Activated CD4-positive, alpha-beta T cell treated with anti-CD3 and anti-CD28 coated beads, Interleukin-2, amount 10 ng/mL, durations not matched to agents 24 days and 14 days (primary cell): ENCODE measurements at places on chromosomes 12 and 14.

GRCh38 chr14:100146531-100147091, 12.8 kb downstream of the DEGS2 start:
- H3K4me3 ChIP-seq = no peak overlapping the region
- H3K36me3 ChIP-seq = peaks cover 10% of the 10 kb centered on the region
- no peaks in the 10 kb centered on the region for H3K27me3 ChIP-seq
- peaks cover 3% of the 10 kb centered on the region for H3K4me1 ChIP-seq
- peak overlapping the region; percentile 41 for H3K27ac ChIP-seq
- peak; percentile 67 for DNase-seq

GRCh38 chr14:66662374-66662773, 154.4 kb downstream of the GPHN start:
- no peaks in the 10 kb centered on the region for H3K4me1 ChIP-seq
- H3K27ac ChIP-seq = no peak overlapping the region
- no peaks in the 10 kb centered on the region for H3K27me3 ChIP-seq
- H3K4me3 ChIP-seq = no peak overlapping the region

GRCh38 chr14:50775357-50775756, 55.6 kb downstream of the NIN start:
- peaks cover 29% of the 10 kb centered on the region for H3K36me3 ChIP-seq
- H3K27me3 ChIP-seq = no peaks in the 10 kb centered on the region
- no peak for DNase-seq
- no peak overlapping the region for H3K27ac ChIP-seq

DNA sequence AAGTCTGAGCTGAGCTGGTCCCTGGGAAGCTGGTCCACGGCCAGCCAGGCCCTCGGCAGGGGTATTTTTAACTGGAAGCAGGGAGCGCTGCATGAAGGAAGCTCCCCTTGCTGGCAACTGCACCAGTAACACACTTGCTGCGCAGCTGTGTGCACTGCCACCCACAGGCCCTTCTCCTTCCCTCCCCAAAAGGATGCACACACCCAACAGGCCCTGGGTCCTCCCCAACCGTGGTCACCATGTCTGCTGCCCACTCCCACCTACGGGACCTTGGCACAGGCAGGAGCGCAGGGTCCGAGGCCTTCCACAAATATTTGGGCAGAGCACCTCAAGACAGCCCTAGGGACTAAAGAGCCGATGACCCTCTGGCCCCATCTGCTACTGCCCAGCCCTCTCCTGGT, 157.0 kb upstream of the PRMT8 start:
- no peak overlapping the region for H3K27ac ChIP-seq
- H3K4me3 ChIP-seq = no peak overlapping the region

DNA sequence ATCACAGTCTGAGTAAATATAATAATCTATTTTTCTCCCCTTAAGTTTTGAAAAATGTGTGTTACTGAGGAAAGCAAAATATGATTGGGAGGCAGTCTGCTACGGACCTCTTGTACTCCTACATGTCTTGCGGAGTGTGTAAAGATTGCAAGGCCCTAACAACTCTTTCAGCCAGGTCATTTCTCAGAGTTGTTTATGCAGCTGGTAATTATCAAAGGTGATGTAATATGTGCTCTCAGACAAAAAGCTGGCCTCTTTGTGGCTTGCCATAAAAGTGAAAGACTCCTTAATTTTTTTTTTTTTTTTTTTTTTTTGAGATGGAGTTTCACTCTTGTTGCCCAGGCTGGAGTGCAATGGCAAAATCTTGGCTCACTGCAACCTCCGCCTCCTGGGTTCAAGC, 40.5 kb upstream of the MON2 start:
- no peaks in the 10 kb centered on the region for H3K4me1 ChIP-seq
- no peak for DNase-seq
- peaks cover 6% of the 10 kb centered on the region for H3K36me3 ChIP-seq
- H3K27ac ChIP-seq = no peak overlapping the region
- H3K4me3 ChIP-seq = no peak overlapping the region
